Activated CD8-positive, alpha-beta memory T cell treated with anti-CD3 and anti-CD28 coated beads, Interleukin-2, amount 50 U/mL, for 48 hours (primary cell): ENCODE measurements at places on chromosomes 4 and X.

DNA sequence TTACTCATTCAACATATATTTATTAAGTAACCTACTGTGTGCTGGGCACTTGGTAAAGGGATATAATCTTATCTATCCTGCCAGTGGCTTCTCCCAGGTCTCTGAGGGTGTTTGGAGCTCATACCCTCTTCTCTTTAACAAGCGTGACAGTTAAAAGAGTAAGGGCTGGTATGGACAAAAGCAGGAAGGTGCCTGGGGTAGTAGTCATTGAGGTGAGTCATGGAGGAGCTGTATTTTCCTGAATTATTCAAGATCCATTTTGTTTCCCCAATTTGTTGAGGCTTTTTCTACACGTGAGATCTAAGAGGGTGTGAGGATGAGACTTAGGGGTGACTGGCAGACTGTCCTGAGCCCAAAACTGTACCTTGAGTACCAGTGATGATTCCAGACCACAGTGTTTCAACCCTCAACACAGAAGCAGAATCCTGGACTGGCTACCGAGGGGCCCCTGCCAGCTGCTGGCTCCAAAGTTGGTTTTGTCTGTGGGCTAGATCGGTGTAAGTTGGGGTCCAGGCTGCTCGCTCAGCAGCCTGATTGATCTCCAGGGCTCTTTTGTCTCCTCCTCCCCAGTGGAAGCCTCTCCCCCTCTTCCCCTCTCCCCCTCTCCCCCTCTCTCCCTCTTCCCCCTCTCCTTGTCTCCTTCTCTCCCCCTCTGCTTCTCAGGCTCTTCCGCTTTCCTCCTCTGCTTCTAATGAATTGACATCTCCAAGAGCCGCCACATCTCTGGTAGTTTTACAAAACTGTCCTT lies at the start of gene DRP2:
Gene DRP2, plus strand, starts transcription at position 671 of the 748 bp plus-strand sequence. CDS start 11,862 bp downstream, outside the sequence.
- DNase-seq = no peak

DNA sequence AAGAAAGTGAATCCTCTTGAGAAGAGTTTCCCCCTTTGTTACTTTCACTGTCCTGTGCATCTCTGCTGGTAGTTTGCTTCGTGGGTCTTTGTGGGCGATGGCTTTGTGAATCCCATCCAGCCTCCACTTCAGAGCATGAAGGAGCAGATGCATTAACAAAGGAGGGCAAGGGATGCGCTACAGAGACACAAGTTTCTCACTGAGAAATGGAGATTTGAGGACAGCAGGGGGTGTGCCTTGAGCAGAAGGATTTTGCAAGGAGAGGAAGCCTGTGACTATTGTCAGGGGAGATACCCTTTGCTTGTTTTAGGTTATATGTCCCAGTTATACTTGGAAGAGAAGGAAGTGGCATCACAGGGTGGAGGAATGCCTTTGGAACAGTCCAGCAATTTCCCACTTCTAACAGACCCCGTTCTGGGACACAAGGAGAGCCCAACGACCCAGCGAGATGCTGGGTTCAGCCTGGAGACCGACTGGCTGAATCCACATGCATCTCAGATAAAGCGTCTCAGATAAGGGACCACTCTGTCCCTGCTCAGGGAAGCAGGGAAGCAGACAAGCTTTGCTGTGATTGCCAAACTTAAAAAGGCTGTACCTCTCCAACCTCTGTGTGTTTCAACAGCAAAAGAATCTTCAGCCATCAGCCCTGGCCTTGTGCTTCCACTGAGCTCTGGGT lies 314.6 kb upstream of the GATB start:
- no peak for DNase-seq

- DNase-seq = no peak
Measured at GRCh38 chr4:93865650-93866049, 37.1 kb downstream of the ATOH1 start.

- DNase-seq = no peak
Measured at GRCh38 chr4:141074098-141074878, 59.0 kb downstream of the RNF150 start.

DNA sequence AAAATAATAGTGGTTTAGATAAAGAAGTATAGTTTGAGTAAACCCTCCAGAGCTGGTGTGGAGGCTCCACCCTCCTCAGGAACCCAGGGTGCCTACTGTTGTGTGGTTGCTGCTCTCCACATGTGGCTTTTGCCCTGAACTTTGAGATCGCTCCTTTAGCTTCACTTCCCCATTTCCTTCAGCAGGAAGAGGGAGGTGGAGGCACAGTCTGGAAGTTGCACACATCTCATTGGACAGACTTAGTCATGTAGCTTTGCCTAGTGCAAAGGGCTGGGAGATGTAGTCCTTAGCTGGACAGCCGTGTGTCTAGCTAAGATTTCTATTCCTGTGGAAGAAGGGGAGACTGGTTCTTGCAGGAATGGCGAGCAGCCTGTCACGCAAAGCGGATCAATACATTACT lies 37.9 kb downstream of the RGS12 start:
- peak; percentile 20 for DNase-seq

GRCh38 chrX:70398899-70399298 lies 24.2 kb upstream of the GDPD2 start:
- DNase-seq = no peak

DNA sequence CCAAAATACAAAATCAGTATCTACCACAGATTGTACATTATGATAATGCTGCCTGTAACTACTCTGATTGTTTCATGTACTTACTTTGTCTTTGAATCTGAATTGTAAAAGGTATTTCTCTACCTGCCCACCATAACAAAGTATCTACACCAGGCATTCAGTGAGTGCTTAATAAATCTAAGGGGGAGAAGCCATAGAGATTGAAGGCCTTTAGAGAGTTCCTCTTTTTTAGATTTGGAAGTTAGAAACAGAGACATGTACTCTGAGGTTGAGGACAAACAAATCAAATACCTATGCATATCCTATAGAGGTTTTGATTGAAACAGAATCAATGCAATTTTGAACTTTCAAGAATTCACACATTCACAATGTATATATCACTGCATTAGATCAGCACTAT lies 42.7 kb downstream of the SAT1 start:
- no peak for DNase-seq

GRCh38 chr4:107034996-107035818 lies 906 bp downstream of the DKK2 start:
- DNase-seq = peak; percentile 58

DNA sequence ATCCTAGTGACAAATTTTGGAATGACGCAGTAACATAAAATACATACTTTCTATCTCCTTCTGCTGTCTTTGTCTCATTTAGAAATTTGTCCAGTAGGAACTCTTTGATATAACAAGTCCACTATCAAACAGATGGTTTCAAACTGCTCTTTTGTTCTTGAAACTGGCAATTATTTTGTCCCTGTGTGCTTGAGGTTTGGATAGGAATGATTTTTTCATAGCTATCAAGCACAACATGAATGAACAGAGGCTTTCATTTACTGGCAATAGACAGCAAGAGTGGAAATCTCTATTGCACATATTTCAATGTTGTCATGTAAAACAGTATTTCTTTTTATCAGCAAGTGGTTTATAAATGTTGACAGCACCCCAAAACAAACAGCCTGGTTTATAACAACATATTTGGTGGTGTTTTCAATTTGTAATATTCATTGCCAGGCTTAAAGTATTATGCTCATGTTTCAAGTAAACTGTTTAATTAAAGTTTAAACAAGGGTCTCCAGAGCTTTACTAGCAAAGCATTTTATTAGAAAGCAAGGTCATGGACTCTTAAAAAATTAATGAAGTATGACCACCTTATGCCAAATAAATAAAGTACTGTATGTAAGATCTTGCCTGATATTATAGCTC lies 60.0 kb downstream of the TIGD2 start:
- no peak for DNase-seq

GRCh38 chr4:101277671-101278070 lies 69.7 kb downstream of the PPP3CA start:
- DNase-seq = no peak

- no peak for DNase-seq
Measured at GRCh38 chr4:127410201-127410600, 222.6 kb upstream of the INTU start.

- DNase-seq = no peak
Measured at GRCh38 chr4:860561-860960, 34.6 kb upstream of the CPLX1 start.

DNA sequence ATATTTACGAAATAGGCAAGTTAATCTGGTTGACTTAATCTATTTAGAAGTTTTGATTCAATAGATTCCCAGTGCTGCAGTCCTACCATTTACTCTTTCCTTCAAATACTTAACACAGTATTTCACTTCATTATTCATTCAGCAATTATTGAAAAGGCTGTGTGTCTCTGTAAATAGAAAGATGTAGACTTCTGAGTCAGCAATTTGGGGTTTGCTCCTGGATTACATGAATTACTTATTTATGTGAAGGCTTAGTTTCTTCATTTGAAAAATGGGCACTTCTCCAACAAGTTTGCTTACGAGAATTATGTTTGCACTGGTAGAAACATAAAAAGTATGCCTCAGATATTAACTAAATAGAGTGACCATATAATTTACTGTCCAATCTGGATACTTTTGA lies 17.4 kb downstream of the ADAM29 start:
- no peak for DNase-seq

GRCh38 chr4:145351922-145352321 lies 129.7 kb upstream of the SMAD1 start:
- DNase-seq = no peak

DNA sequence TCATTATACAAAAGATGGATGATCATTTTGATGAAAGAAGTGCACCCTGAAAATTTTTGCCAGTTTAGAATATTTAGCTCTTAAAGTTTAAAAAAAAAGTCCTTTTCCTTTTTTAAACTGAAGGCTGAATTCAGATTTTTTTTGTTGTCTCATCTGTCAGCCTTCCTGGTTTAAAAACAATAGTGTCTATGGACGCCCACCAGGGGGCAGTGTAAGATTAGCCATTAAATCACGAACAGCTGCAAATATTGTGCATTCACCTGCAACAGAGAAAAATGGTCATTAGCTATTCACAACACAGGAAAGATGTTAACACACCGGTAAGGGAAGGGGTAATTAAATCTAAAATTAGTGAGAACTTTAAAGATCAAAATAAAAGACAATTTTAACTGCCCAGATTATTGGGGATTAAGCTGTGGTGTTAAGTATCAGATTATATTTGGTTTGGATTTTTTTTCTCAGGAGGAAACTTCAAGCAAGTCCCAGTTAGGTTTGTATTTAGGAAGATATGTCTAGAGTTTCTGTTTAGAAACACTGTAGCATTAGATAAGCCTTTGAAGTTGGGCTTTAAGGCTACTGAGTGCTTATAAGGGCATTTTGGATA lies 4.4 kb upstream of the CXorf38 start:
- peak; percentile 70 for DNase-seq

DNA sequence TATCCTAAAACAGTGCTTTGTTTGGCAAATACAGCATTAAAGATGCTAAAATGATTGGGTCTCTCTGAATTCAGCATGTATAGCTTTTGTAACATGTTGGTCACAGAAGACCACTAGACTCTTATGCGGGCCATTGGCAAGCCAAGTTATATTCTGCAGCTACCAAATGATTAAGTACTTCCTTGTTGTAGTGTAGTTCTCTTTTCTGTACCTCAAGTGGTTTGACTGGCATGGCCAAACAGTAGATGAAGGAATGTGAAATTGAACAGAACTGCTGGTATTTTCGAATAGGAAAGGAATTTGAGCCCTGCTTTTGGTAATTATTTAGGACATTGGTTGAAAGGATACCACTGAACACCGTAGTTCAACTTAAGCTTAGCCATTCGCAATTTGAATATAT lies 193.9 kb upstream of the GPC4 start:
- no peak for DNase-seq

GRCh38 chrX:154652311-154653047 lies 900 bp downstream of the CTAG2 start:
- DNase-seq = no peak

DNA sequence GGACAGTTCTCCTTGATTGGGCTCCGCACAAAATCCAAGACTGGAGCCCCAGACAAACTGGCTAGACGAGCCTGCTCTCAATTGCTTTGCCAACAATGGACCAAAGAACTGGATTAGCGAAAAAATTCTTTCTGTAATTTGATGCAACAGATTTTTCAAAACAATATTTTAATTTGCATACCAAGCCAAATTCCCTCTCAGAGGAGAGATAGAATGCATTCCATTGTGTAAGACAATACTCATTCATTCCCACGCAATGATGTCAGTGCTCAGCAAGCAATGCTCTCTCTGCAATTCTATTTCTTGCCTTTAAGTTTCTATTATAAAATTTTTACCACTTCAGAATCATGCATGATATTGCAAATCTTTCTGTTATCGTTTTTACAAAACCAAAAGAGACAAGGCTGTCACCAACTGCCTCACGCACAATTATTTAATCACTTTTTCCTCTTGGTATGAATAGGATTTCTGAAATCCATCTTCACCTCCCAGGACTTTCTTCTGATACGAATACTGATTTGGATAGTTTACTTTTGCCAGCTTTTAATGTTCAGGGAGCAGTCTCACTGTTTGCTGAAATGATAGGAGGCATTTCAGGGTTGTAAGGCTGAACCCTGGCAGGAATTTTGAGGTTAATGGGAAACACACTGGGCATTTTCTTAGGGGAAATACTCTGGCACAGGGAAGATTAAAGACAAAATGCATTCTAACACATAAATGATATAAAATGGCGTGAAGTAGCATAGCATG lies 46.1 kb upstream of the HCCS start:
- DNase-seq = no peak

- DNase-seq = no peak
Measured at GRCh38 chrX:19532709-19533108, 17.4 kb upstream of the MAP3K15 start.

GRCh38 chr4:138277133-138277532 lies 35.0 kb upstream of the SLC7A11 start:
- no peak for DNase-seq

DNA sequence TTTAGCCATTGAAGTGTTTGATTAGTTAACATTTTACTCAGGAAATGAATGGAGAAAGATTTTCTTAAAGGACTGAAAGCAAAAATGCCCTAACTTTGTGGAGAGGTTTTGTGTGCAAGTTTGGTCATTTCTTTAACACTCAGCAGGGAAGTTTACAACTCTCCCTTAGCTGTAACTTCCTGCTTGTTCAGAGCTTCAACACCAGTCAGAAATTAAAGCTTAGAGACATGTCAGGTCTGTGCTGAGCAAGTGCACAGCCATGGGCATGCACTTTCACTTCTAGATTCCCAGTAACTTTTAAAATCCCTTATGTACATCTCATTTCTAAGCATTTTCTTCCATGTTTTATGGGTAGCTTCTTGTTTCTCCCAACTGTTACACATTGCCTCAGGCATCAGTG lies 326.0 kb downstream of the ACTRT1 start:
- no peak for DNase-seq

GRCh38 chr4:169063441-169063840 lies 53.4 kb upstream of the CBR4 start:
- DNase-seq = no peak

DNA sequence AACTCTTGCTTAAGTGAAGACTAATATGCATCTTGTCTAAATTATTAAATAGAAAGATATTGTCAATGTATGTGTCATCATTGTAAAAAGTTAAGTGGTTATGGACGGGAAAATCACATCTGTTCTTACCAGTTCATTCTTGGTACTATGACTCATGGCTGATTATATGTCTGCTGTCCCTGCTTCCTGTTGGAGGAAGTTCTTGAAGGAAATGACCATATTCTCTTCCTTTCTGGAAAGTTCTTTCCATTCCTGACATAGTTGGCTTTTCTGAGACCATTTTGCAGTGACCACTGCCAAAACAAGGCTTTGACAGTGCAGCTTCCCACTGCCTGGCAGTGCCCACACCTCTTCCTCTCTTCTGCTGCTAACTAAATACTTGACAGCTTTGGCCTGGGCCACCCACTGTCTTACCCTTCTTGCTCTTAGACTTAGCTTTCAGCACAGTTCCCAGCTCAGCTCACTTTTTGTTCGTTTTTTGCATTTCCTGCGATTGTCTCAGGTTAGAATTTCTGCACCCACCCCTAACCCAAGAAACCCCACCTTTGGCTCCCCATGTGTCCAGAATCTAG lies 13.2 kb upstream of the CLDN24 start:
- DNase-seq = no peak

- DNase-seq = no peak
Measured at GRCh38 chrX:867966-868647, 237.5 kb downstream of the SHOX start.
